SK-N-DZ (cell line): ENCODE measurements at places on chromosomes 7 and 10.

DNA sequence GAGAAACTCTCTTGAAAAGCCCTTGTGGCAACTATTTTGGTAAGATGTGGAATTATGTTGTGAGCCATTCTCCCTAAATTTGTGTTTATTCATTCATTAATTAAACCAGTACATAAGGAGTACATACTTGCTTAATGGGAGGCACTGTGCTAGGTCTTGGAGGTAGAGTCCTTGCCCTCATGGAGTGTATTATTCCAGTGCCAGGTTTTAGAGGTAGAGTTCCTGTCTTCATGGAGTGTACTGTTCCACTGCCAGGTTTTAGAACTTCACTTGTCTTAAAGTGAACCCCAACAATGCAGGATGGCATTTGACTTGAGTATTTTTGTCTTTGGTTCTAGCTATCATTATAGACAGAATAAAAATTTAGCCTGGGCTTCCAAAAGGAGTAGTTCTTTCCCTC is 8.8 kb downstream of the MXI1 start:
- DNase-seq: no peak

GRCh38 chr7:140876519-140877248 is 48.0 kb downstream of the BRAF start:
- DNase-seq: no peak

DNA sequence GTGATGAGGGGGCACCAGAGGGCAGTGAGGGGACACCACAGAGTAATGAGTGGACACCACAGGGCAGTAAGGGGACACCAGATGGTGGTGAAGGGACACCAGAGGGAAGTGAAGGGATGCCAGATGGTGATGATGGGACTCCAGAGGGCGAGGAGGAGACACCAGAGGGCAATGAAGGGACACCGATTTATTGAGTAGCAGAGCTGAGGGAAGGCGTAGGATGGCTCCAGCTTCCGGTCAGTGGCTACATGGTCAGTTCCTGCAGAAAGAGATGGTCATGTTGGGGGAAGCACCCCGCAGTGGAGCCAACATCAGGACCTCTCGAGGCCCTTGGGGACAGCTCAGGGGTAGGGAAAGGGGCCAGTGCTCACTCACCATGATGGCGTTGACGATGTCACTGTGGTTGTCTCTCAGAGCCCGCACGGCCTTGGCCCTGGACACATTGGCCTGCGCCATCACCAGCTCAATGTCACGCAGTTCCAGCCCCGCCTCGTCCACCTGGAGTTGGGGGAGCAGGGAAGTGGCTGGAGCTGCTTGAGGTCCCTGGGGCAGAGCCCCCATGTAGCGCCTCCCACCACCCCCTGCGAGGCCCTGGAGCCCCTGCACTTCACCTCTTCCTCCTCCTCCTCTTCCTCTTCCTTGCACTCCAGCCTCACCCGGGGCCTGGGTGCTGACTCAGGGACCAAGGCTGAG is 8.4 kb downstream of the NACAD start:
- DNase-seq: no peak

- no peak for DNase-seq
Observed at GRCh38 chr7:129136887-129137642, 7.4 kb upstream of the TSPAN33 start.

GRCh38 chr10:53904506-53905241 is 896.4 kb downstream of the PCDH15 start:
- no peak for DNase-seq

DNA sequence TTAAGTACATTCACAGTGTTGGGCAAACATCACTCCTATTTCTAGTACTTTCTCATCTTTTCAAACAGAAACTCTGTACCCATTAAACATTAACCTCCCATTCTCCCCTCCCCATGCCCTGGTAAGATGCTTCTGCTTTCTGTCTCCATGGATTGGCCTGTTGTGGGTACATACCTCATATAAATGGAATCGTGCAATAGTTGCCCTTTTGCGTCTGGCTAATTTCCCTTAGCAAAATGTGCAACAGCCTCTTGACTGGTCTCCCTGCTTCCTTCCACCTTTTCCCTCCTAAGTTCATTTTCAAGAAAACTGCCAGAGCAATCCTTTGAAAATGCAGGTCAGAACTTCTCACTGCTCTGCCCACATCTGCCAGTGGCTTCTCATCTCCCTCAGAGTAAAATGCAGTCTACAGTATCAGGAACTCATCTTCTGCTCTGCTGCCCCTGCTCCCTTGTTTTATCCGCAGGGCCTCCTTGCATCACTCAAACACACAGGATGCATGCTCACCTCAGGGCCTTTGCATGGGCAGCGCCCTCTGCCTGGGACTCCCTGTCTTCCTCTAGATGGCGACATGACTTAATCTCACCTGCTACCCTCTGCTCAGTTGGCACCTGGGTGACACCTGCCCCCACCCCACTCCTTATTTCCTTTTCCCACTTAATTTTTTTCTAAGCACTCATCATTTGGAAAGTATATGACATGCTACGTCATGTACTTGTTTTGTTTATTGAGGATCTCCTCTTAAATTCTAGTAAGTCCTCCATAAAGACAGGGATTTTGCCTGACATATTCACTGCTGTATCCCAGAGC is 44.3 kb upstream of the ECHDC3 start:
- DNase-seq: no peak

- DNase-seq: no peak
Observed at GRCh38 chr7:74625446-74625845, 32.1 kb upstream of the GTF2I start.

DNA sequence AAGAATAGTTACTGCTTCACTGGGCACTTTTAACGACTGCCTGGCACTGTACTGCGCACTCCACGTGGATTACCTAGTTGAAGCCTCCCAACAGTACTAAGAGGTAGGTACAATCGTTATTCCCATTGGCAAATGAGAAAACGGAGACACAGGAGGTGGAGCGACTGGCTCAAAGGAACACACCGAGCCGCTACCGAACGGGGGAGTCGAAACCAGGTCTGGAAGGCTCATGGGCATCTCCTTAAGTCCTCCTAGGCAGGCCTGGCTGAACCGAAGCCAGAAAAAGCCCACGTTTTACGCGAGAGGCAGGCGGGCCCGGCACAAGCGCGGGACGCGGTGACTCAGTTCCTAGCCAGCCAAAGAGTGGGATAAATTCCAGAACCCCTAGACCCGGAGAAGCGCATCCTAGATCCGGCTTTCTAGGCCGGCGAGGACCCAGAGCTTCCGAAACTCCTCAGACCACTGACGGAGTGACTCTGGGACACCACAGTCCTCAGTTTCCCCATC is 472 bp downstream of the PDAP1 start:
- peak; percentile 21 for DNase-seq

GRCh38 chr10:121959671-121960070 is 15.3 kb downstream of the NSMCE4A start:
- DNase-seq: no peak

- peak; percentile 73 for DNase-seq
Observed at GRCh38 chr10:107126512-107127065, 37.9 kb downstream of the SORCS1 start.

DNA sequence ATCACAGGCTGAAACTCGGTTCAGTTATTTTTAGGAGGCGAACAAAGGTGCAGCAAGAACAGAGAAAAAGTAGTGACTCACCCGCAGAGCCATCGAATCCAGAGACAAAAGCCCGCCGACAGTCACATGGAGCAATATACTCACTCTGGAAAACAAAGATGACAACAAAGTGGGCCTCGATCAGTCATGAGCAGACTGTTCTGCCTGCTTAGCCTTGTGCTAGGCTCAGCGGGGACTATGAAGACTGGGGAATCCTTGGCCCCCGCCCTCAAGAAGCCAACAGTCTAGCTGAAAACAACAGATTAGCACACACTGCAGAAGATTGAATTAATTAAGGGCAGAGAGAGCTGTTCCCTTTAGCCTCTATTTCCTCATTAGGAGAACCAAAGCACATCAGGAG is 30.4 kb downstream of the XPNPEP1 start:
- no peak for DNase-seq

DNA sequence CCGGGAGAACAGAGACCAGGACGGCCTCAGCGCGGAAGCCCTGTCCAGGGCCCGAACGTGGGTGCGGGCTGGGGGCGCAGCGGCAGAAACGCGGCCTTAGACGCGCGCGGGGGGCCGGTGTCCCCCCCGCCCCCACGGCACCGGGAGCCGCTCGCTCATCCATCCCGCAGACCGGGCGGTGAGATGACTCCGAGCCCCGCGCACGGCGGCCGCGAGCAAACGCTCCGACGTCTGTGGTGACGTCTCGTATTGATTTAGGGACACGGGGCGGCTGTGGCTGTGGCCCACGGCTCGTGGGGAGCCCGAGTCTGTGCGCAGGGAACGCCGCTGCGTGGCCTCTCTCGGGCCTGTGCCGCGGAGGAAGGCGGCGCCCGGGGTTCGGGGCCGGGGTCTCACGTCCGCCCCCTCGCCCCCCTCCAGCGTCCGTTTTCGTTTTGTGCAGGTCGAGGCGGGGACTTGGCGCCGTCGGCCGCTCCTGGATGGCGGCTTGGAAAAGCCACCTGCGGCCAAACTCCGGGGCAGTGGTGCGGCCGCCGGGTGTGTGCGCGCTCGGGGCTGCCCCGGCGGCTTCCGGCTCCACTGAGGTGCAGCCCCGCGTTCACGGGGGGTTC is 1.0 kb upstream of the NKX6-2 start:
- no peak for DNase-seq

GRCh38 chr10:72819053-72819452 is 74.5 kb upstream of the OIT3 start:
- DNase-seq: no peak

DNA sequence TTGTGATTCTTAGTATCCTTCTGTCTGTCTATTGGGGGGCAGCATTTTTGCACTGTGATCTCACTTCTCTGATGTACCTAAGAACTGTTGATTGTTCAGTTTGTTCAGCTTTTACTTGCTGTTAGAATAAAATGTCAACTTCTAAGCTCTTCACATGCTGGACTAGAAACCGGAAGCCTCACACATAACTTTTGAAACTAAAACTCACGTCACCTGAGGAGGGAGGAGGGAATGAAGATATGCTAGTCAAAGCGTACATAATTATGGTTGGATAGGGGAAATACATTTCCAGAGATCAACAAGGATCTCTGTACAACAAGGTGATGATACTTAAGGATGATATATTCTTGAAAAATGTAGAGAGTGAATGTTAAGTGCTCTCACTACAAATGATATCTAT is 609.7 kb downstream of the INHBA start:
- no peak for DNase-seq

GRCh38 chr10:7152982-7153381 is 257.9 kb downstream of the SFMBT2 start:
- peak; percentile 62 for DNase-seq

DNA sequence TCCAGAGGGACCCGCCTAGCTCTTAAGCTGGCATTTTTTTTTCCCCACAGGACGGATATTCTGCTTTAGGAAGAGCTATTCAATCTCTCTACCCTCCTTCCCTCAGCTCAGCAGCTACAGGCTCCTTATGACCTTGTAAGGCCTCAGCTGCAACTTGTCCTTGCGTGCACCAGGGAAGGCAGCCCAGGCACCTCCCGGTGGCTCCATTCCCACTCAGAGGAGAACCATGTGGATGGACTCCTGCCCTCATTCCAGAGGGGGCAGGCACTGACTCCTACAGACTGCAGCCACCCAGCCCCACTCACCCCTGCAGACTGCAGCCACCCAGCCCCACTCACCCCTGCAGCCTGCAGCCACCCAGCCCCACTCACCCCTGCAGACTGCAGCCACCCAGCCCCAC is 73.7 kb downstream of the ITIH5 start:
- DNase-seq: no peak

DNA sequence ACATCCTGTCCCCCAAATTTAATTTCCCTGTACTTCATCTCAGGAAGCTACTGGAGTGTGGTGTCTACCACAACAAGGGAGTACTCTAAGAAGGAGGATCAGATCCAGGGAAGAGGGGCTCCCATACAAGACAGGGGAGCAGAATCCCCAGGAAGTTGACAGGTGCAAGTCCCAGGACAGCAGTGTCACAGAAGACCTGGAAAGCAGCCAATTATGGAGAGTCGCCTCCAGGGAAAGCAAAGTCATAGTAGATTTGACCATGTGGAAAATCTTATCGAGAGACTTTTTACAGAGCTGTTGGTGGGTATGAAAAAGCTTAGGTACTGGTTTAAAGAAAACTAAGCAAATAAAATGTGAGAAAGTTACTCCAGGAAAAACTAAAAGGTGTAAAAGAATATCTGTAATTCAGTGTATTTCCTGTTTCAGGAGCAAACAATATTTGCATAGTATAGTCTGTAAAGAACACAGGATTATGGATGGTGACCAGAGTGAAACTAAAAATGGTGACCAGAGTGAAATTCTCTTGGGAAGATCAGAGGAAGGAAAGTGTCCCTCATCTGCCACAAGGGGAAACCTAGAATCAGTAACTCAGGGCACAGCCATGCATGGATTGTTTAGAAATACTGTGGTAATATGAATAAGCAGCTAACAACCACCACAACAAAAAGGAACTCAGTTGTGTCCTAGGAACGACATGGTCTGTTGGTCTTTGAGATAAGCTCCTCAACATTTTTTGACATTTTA is 44.5 kb downstream of the LANCL2 start:
- DNase-seq: no peak

- no peak for DNase-seq
Observed at GRCh38 chr10:64617085-64617484, 1095.9 kb downstream of the REEP3 start.

GRCh38 chr10:88106366-88106765 is 242.9 kb downstream of the PTEN start:
- no peak for DNase-seq

- DNase-seq: no peak
Observed at GRCh38 chr7:80240265-80241025, 105.8 kb downstream of the GNAI1 start.

DNA sequence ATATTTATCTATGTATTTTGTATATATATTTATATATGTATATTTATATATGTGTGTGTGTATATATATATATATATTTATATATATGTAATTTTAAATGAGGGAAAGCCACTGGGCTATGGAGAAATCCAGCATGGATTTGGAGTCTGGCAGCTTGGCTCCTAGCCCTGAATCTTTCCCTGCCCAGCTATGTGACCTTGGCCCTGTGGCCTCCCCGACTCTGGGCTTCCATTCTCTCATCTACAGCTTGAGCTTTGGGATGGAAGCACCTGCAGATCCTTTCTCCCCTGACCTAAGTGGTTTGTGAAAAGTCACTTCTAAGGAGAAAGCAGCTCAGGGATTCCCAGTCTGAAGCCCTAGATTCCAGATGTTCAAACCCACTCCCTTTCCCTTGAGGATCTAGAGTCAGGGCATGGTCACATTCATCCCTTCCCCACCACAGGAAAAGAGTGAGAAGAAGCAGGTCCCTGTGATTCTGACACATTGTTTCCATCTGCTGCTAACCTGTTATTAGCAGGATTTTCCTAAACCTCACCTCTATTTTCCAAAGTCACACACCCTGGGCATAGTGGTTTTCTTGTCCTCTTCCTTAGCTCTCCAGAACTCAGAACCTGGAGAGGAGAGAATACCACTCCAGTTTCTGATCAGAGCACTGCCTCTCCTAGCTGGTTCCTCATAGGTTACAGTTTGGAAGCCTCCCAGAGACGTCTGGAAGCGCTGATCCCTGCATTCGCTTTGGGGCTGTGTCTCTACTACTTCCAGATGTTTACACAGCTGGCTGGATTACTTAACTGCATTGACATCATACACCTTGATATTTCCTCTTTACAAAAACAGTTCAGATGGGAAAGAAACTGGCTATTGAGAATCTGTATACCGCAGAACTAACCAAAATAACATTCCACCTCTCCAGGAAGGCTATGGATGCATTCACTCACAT is 327.5 kb upstream of the ZMIZ1 start:
- no peak for DNase-seq
